Skeletal muscle cell (primary cell): ENCODE measurements at places on chromosomes 6 and 20.

- no peak for DNase-seq
These were observed 18.8 kb downstream of the LATS1 start for GRCh38 chr6:149699150-149699549.

DNA sequence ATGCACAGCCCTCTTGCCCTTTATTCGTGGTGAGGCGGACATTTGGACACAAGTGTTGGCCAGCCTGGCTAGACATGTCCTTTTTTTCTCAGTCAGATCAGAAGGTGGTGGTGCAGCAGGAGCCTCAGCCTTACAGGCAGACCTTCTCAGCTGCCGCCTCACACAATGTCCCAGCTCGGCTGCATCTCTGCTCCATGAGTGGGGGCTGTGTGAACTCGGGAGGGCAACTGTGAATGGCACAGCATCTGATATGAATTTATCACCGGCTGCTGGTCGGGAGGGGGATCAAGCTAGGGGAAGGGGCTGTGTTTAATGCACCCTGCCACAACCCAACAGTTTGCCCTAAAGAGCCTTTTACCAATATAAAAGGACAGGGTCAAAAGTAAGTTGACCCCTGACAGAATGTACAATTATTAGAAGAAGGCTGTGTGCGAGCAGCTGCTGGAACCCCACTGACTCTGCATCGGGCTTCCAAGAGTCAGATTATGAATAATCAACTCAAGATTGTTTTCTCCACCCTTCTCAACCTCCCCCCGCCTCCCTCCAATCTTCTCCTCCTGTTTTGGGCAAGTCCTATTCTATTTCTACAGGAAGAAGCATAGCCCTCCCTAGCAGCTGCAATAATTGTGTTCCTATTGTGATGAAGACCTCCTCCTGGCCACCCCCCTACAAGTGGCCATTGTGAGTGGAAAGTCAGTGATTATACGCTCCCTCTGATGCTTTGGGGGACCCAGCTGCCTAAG lies 245.2 kb downstream of the PKHD1 start:
- DNase-seq, result no peak

GRCh38 chr6:115613488-115613887 lies 447.2 kb downstream of the FRK start:
- DNase-seq, result peak; percentile 81

GRCh38 chr20:20318365-20319161 lies 49.3 kb upstream of the INSM1 start:
- DNase-seq, result no peak

- DNase-seq, result no peak
These were observed 11.1 kb downstream of the LMBRD1 start for GRCh38 chr6:69785697-69786096.

- DNase-seq, result no peak
These were observed 83.1 kb downstream of the IRF4 start for GRCh38 chr6:474453-475185.
